ENCODE measurements at places on chromosomes 16 and 17. TPM values are rescaled to one million over a fixed set of nuclear protein-coding genes. Genes with fewer than 3 reads are reported as not detected.

KRT17 gene
- total RNA-seq: not detected

RNF43 gene
- 39.3 TPM for total RNA-seq

EXOC3L1 gene
- total RNA-seq: not detected

CNP gene
- total RNA-seq: 133 TPM

RAB40C gene
- total RNA-seq: 111 TPM

TM4SF5 gene
- 5.2 TPM for total RNA-seq

TOM1L1 gene
- 103 TPM for total RNA-seq

CMTR2 gene
- total RNA-seq: 36.7 TPM

ZNF286A gene
- total RNA-seq: 3.2 TPM

TPSG1 gene
- total RNA-seq: 24.0 TPM

ANKFN1 gene
- total RNA-seq: 1.2 TPM

CACNG3 gene
- total RNA-seq: not detected

SGF29 gene
- total RNA-seq: 33.3 TPM

EMC8 gene
- 40.0 TPM for total RNA-seq

MT4 gene
- total RNA-seq: 95.4 TPM

HOXB2 gene
- total RNA-seq: 13.5 TPM

SLC38A8 gene
- total RNA-seq: not detected

ALOX15 gene
- total RNA-seq: 0.41 TPM
